ENCODE measurements at places on chromosomes 1 and 21. TPM values are rescaled to one million over a fixed set of nuclear protein-coding genes. Genes with fewer than 3 reads are reported as not detected.

OR2AK2 gene
- not detected for total RNA-seq

ADAMTSL4 gene
- 94.4 TPM for total RNA-seq

DNA sequence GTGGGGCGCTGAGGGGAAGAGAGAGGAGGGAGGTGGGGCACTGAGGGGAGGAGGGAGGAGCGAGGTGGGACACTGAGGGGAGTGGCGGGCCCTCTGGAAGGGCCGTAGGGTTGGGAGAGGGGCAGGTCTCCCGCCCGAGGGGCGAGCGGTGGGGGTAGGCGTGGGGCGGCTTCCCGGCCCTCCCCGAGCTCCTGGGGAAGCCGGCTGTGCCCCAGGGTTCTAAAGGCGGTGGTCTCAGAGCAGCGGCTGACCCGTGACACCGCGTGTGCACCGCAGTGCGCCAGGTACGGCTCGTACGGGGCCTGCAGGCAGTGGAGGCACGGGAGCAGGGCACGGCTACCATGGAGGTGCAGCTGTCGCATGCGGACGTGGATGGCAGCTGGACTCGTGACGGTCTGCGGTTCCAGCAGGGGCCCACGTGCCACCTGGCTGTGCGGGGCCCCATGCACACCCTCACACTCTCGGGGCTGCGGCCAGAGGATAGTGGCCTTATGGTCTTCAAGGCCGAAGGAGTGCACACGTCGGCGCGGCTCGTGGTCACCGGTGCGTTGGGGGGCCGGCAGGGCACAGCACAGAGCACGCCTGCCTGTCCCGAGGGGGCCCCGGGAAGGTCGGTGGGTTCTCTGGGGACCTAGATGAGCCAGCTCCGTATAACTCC lies 68.5 kb downstream of the OBSCN start:
- H3K27ac ChIP-seq = no peak overlapping the region
- DNase-seq = peak; percentile 75
- peak overlapping the region; percentile 45 for H3K4me3 ChIP-seq
- H3K36me3 ChIP-seq = no peaks in the 10 kb centered on the region
- H3K27me3 ChIP-seq = no peaks in the 10 kb centered on the region

DNA sequence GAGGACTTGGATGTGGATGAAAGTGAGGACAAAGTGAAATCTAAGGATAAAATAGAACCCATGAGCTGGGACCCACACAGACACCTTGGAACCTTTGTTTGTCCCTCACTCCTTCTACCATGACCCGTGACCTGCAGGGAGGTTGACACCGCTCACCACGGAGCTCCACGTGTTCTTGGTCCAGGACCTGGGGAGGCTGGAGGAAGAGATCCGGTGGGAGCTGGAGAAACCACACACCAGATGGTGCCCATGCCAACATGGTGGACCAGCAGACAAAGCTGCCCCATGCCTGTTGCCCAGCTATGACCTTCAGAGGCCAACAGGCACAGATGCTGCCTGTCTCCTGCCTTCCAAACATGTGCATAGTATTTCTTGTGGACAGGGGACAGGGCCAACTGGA lies 721.9 kb downstream of the PTPRU start:
- H3K27me3 ChIP-seq = no peaks in the 10 kb centered on the region
- H3K4me1 ChIP-seq = no peaks in the 10 kb centered on the region
- no peak overlapping the region for H3K4me3 ChIP-seq
- no peak overlapping the region for H3K27ac ChIP-seq
- no peaks in the 10 kb centered on the region for H3K36me3 ChIP-seq

DNA sequence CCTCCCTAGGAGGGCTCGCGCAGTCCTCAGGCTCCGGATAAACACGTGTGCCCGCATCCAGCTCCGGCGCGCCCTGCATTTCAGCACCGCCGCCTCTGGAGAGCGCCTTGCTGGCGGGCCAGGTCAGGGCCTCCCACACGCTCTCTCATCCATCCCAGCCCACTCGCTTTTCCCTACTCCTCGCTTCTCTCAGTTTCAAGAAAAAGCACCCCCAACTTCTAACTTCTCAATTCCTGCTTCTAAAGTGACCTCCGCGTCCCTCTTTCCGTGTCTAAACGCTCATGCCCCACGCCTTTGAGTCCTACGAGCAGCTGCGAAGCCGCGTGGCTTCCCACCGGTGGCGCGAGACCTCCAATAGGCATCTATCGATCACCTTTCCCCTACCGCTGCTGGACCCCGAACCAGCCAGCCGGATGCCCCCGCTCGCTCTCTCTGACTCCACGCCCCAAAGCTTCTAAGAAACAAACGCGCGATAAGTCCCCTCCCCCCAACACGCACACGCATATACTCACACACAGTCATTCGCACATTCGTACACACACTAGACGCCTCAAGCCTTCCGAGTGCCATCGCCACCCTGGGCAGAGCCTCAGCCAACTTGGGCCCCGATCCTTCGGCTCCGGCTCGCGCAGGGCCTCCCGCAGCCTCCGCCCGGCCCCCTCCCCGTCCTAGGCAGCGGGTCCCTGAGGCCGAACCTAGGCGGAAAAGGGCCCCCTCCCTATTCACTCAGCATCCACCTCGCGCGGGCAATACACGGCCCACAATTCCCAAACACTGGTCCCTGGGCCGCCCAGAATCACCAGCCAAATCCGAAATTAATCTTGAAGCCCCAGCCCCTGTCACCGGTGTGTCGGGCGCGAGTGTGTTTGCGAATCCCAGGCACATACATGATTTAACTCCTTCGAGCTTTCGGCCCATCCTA lies 1.1 kb downstream of the NMNAT2 start:
- DNase-seq = peak; percentile 72
- no peaks in the 10 kb centered on the region for H3K27me3 ChIP-seq
- no peaks in the 10 kb centered on the region for H3K4me1 ChIP-seq
- no peak overlapping the region for H3K27ac ChIP-seq

GRCh38 chr21:34797921-34798535 lies 129.2 kb downstream of the CLIC6 start:
- no peak overlapping the region for H3K27ac ChIP-seq
- H3K4me3 ChIP-seq = no peak overlapping the region
- no peaks in the 10 kb centered on the region for H3K27me3 ChIP-seq
- no peak for DNase-seq
- H3K4me1 ChIP-seq = no peaks in the 10 kb centered on the region
- no peaks in the 10 kb centered on the region for H3K36me3 ChIP-seq

GRCh38 chr1:37853157-37853556 lies 6.2 kb downstream of the MTF1 start:
- no peaks in the 10 kb centered on the region for H3K27me3 ChIP-seq
- H3K4me3 ChIP-seq = no peak overlapping the region
- no peak for DNase-seq
- H3K36me3 ChIP-seq = no peaks in the 10 kb centered on the region
- no peak overlapping the region for H3K27ac ChIP-seq
- peaks cover 2% of the 10 kb centered on the region for H3K4me1 ChIP-seq

All from aorta (tissue), 5 donors.